ENCODE measurements at places on chromosomes 5 and 9.

DNA sequence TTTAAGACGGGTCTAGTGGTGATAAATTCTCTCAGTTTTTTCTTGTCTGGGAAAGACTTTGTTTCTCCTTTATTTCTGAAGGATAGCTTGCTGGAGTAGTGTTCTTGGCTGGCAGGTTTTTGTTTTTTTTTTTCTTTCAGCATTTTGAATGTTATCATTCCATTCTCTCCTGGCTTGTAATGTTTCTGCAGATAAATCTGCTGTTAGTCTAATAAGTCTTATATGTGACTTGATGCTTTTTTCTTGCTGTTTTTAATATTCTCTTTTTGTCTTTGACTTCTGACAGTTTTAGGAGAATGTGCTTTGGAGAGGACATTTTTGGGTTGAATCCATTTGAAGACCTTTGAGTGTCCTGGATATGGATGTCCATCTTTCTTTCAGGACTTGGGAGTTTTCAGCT, 16.0 kb downstream of the HSD17B4 start:
- no peak for DNase-seq

DNA sequence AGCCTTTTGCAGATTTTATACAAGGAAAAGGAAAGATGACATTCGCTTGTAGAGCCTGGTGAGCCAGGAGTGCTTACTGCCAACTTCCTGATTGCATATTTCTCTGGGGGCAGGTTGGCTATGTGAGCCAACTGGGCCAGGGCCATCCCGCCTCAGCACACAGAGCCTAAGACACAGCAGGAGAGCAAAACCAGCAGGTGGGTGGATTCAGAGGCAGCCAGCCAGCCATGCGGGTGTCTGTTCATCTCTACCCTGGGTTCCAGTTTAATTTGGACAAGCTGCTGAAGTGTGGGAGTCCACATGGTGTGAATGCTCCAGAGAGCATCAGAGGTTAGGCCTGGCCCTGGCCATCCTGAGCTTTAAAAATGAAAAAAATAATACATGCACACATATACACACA, 291.4 kb downstream of the ARHGEF28 start:
- DNase-seq = no peak

- no peak for DNase-seq
Observed at GRCh38 chr9:75023846-75024245, 4.2 kb downstream of the CARNMT1 start.

GRCh38 chr9:71816916-71817451, 48.7 kb upstream of the CEMIP2 start:
- DNase-seq = no peak

DNA sequence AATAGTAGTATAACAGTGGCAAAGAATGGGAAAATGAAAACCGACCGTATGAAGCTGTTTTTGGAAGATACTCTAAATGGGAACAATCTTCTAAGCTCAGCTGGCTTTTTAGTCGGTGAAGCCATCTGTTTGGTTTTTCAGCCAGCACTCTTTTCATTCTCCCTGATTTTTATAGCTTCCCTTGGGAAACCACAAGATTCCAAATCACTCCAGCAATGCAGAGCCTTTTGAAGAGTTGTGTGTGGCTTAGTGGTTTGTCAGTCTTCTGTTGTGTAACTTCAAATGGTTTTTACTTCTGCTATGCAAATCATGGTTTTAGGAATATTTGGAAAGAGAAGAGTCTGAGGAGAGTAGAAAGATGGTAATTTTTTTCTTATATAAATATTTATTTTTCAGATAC, 180.7 kb downstream of the KDM4C start:
- DNase-seq = no peak

GRCh38 chr9:5375091-5375490, 35.4 kb upstream of the RLN1 start:
- peak; percentile 33 for DNase-seq

GRCh38 chr5:4480528-4481349, 659.4 kb upstream of the ADAMTS16 start:
- no peak for DNase-seq

DNA sequence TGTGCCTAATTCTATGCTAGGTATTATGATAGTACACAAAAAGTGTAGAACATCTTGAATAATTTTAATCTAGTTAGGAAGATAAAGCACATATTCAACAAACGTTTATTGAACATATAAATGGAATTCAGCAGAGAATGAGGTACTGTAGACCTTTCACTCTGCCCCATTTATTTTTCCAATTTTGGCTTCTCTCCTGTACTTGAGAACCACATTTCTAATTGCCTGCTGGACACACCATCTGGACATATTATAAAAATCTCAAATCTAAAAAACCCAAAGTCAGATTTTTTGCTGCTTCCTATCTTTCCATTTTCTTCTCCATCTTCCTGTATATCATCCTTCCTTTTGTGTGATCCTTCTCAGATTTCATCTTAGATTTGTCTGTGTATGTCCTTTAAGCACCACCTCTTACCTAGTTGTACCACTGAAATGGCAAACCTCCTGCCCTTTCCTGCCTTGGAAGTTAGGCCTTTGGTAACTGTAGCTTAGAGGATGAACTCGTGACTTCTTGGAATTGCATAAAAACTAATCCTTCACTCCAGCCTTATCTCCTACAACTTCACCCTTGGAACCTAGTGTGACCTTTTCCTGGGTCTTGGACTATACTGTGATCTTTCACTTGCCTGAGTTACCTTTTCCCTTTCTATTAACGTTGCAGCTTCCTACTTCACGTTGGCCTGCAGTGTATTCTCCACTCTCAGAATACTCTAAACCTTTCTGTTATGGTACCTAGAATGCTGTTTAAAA, 8.8 kb downstream of the SLC26A2 start:
- no peak for DNase-seq

DNA sequence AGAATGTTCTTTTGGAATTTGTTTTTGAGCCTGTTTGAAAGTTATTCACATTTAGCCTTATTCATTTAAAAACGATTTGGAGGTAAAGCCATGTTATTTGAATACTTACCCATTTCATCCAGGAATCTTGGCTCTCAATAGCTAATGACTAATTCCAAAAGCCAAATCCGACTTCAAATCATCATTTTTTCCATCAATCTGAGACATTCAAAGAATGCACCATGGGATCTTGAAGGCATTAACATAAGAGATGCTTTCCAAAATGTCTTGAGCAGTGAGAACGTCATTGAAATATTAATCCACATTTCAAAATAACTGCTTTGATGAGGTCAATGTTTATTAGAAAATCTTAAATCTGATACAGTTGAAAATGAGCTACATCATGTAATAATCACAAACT, 617.0 kb upstream of the RORB start:
- DNase-seq = no peak

DNA sequence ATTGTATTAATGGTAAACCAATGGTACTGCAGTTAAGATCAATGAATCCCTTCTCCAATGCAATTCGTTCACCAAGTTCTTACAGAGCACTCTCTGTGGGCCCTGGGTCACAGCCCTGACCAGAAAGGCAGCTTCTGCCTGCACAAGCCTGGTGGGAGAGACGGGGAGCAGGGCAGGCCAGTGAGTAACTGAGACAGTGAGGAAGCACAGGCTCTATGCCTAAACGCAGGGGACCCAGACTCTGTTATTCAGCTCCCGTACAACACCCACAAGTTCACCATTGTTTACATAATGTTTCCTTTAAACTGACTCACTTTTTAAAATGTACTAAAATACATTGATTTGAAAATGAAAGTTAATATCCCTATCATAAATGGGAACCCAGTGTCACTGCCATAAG, 40.5 kb upstream of the CTSL start:
- no peak for DNase-seq

DNA sequence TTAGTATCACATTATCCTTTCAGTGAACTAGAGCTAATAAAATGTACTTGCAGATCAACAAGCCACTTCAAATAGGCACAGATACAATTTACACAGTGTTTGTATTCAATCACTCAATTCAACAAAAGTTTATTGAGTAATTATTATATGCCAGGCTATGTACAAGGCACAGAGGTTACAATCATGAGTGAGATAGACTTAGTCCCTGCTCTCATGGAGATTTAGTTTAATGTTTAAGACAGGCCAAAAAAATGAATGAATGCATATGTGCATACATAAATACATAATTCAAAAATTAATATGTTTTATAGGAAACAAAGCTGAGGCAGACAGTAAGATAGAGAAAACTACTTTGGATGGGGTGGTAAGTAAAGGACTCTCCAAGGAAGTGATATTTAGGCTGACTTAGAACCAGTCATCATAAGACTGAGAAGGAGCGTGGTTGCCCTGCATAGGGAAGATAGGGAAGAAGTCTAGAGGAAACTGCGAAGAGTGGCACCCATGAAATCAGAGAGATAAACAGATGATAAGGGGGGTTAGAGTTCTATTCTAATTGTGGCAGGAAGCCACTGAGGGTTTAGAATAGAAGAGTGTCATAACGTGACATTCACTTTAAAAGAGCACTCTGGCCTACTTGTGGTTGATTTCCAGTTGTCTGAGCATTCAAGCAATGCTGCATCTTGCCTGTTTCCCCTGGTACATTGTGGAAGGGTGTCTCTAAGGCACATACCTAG, 49.7 kb upstream of the GRAMD2B start:
- no peak for DNase-seq

DNA sequence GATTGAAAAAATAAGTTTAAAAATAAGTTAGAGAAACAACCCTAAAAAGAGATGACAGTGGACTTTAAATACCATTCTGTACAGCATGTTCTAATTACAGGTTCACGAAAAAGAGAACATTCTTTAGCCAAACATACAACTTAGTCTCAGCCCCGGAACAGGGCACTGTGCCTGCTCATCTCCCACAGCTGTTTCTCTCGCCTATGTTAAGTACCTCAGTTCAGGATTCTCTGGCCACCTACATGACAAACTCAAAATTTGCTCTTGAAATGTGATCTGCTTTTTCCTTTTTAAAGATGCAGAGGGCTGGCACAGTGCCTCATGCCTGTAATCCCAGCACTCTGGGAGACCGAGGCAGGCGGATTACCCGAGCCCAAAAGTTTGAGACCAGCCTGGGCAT, 52.3 kb downstream of the MYO10 start:
- no peak for DNase-seq

- no peak for DNase-seq
Observed at GRCh38 chr5:51018423-51018822, 352.0 kb downstream of the PARP8 start.

DNA sequence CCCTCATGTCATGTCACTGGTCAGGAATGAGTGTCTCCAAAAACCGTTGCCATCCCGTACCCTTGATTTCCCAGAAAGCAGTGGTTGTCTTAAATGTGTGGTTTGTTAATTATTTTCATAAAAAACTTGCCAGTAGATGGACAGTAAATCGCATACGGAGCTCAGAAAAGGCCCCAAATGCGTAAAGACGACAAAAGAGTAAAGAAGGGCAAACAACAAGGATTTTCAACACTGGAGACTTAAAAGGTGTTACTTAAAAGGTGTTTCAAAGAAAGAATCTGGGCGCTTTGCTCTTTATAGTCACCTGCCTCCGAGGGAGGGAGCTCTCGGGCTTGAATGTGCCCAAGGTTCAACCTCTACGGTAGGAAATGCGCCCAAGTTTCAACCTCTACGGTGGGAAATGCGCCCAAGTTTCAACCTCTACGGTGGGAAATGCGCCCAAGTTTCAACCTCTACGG, 734 bp downstream of the KIF27 start:
- no peak for DNase-seq

- no peak for DNase-seq
Observed at GRCh38 chr9:2576631-2577030, 45.0 kb upstream of the VLDLR start.

DNA sequence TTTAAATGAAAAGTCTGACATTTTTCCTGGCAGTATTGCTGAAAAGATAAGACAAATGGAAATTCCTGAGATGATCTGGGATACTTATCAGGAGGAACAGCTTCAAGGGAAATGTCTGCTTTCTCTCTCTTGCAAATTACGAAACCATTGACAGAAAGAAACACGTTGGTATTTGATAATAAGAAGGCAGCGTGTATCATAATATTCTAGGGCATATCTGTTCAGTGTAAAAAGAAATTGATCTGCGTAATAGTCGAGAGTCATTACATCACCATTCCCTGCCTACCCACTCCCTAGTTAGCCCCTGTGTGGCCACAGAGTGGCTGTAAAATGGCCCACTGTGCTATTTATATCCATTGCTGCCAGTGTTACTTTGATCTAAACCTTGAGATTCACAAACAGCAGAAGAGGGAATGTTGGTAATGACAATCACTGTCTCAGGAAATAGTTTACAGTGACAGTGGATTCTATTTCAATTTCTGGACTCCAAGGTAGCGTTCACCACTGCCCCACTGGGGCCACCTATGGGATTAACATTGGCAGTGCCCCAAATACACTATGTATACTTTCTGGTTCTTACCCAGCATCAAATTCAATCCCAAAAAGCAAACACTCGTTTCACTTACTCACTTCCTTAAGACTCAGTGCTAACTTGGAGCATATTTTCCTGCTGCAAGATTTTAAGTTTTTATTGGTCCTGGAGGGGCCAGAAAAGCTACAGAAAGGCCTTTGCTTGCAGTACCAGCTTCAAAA, 133.4 kb upstream of the GAS1 start:
- no peak for DNase-seq

GRCh38 chr9:80560976-80561375, 989.2 kb downstream of the TLE4 start:
- DNase-seq = no peak
